ENCODE measurements at places on chromosomes 3 and 15.
A peak's percentile ranks its signal among the peaks of the same experiment; 100 is the strongest.

DNA sequence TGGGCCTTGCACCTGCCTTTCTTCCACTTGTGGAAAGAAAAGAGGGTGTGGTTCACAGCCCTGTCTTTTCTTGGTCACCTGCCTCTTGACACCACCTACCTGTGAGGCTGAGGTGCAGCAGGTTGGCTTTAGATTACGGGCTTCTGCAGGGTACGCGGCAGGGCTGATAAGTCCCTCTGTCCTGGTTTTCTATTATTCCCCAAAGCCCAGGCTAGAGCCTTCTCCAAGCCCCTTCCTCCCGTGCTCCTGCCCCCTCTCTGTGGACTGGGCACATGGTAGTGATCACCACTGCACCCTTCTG lies 44.8 kb upstream of the HACD2 start:
- DNase-seq, result no peak

DNA sequence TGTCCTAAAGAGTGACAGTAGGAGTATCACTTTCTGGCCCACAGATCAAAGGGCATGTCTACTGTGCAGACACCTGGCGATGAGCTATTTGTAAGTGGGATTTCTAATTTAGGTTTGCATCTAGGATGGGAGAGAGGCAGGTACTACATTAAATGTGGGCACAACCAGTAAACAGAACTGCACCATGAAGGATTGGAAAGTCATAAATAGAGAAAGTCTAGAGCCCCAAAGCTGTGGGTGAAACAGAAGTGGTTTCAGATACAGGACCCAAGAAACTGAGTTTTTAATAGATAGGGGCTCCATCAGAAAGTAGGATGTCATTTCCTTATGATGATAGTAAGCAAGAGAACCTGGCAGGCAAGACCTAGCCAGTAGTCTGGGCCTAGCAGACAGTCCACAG lies 35.2 kb upstream of the SPPL2A start:
- no peak for DNase-seq

DNA sequence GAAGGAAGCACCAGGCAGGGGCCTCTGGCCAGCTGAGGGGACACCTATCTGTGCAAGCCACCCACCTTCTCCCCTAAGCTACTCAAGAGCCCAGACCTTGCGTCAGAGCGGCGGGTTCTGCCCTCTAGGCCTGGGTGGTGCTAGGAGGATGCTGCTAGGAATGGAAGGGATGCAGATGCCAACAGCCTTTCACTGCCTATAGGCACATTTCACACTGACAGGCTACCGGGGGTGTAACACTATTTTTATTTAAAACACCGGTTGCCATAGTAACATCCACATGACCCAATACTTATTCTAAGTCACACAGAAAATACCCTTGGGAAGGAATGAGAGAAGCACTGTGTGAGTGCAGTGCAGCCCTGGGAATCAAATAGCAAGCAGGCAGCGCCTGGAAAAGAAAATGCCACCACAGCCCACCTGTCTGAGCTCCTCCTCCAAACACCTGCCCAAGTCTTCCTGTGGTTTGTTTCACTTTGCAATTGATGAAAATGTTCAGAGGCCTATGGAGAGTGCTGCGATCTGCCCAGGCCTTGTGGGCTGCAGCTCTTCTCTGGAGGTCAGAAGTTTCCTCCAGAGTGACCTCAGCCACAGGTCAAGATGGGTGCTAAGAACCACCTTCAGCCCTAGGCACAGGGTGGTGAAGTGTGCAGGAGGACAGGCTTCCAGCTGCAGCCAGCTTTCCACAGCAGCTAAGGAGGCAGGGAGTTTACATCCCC lies 113.5 kb upstream of the TOPAZ1 start:
- no peak for DNase-seq

GRCh38 chr3:55484801-55485791 lies 2.0 kb downstream of the WNT5A start:
- DNase-seq, result peak; percentile 73

DNA sequence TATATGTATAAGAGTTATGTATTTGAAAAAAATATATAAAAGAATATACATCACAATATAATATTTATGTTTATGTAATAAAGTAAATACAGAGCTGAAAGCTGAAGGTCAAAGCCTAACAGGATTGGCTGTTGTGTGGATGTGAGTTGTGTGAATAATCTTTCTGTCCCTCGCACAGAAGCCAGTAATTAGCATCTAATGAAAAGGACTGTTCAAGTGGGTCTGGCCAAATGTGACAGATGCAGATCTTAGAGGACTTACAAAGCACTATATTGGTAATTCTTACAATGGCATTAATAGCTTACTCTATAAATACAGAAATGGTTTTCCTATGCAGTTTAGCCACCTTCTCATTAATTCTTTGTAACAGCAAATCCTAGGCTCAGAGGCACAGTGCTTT lies 2.4 kb downstream of the MKRN3 start:
- DNase-seq, result no peak

GRCh38 chr15:40407330-40407990 lies 1.9 kb downstream of the IVD start:
- DNase-seq, result no peak

GRCh38 chr3:9351709-9352126 lies 11.1 kb upstream of the THUMPD3 start:
- DNase-seq, result no peak

- no peak for DNase-seq
Observed at GRCh38 chr15:50164458-50164857, 17.5 kb upstream of the SLC27A2 start.

DNA sequence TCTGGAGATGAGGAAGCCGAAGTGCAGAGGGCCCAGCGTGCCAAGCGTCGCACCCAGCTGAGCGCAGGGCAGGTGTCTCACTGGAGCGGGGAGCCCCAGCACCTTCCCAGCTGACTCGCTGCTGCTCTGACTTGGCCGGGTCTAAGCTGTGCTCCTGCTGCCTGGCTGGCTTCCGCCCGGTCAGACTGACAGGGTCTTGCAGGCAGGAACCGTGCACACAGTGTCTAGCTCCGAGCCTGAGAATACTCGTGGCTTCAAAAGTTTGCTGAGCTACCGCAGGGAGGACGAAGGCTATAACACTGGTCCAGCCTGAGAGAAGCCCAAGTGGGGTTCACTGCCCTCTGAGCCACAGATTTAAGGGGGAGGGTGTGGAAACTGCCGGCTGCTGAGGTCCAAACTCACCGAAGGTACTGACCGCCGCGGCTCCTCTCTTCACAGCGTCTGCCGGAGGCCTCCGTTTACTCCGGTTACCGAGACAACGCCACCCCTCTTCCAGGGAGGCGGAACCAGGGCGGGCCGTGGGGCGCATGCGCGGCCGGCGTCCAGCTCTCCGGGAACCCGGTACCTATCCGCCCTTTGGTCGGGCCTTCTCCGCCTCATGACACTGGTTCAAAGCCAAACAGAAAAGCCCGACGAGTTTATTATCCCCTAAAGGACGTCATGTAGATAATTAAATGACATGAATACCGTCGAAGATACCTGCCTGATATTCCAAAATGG lies at the start of gene CFAP44:
Gene CFAP44 (minus strand): TSS at position 443 of the 720 bp plus-strand sequence. CDS start 7,829 bp downstream, outside the sequence.
- DNase-seq, result peak; percentile 37

DNA sequence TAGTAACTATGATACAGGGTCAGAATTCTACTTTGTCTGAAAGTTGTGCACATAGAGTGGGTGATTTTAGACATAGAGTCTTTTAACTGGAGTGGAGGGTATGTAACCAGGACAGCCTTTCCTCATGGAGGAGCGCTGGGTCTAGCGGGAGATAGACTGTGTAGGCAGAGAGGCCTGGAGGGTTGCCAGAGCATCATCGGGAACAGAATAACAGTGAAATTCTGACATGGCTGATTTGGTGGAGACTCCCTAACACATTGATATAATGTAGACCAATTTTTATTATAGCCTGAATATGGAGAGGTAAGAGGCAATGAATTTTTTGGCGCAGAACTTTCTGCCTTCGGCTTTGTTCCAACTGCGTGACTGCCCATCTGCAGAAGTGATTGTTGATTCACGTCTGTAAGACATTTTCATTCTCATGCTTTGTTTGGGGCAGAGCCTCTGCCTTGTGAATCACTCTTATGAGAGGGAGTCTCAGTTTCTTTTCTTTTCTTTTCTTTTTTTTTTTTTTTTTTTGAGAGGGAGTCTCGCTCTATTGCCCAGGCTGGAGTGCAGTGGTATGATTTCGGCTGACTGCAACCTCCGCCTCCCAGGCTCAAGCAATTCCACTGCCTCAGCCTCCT lies 16.0 kb downstream of the LPP start:
- DNase-seq, result no peak

DNA sequence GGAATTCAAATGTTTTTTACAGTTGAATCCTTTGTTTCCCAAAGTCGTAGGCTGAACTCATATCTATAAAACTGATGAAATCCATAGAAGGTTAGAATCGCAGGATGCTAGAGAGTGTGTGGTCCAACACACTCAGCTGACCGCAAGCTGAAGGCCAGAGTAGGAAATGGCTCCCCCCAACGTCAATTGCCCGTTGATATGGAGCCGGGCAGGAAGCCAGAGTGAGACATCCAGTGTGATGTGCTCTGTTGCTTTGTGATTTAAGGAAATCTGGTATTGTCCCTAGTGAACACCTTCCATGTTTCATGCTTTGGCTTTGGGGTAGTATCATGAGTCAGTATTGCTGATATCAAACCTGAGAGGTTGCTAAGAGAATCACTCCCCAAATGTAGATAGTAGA lies 5.8 kb upstream of the MEX3B start:
- DNase-seq, result peak; percentile 80

GRCh38 chr3:99434190-99434589 lies 204.2 kb upstream of the COL8A1 start:
- DNase-seq, result no peak

- no peak for DNase-seq
Observed at GRCh38 chr3:123449997-123450604, 1.2 kb upstream of the ADCY5 start.

GRCh38 chr15:24857763-24858162 lies 97.0 kb upstream of the SNRPN start:
- DNase-seq, result no peak

DNA sequence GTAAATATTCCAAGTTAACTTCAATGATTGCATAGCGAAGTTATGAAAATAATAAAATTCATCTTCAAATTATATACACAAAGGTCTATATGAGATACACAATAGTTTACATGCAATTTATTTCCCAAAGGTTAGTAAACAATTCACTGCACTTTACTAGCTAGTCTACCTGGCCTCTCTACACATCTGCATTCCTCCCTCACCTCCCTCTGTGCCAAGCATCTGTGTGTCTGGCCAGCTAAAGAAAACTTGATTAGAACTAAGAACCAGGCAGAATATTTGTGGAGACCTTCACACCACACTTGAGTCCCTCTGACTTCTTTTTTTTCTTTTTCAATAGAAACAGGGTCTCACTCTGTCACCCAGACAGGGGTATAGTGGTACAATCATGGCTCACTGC lies 61.4 kb downstream of the LRRFIP2 start:
- no peak for DNase-seq

DNA sequence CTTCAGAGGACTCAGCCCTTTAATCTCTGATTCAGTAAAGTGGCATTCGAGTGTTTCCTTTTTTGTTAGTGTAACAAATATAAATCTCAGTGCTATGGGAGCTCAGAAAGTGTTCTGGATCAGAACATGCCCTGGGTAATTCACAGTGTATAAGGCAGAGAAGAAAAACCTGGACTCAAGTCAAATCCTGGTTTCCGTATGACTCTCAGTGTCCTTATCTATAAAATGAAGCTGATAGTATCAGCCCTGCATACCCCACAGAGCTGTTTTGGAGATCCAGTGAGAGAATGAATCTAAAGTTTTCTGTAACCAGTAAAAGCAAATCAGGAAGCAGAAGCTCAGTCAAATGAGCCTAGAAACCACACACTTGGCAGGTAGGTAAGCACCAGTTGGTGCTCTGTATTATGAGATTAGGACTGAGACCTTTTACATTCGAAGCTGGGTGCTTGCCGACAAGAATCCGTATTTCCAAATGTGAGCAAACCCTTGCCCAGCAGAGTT lies 67.2 kb downstream of the IL1RAP start:
- peak; percentile 12 for DNase-seq

GRCh38 chr3:116863822-116864589 lies 154.4 kb downstream of the TUSC7 start:
- DNase-seq, result no peak

- DNase-seq, result peak; percentile 63
Observed at GRCh38 chr3:142976621-142977398, 13.3 kb upstream of the PAQR9 start.

DNA sequence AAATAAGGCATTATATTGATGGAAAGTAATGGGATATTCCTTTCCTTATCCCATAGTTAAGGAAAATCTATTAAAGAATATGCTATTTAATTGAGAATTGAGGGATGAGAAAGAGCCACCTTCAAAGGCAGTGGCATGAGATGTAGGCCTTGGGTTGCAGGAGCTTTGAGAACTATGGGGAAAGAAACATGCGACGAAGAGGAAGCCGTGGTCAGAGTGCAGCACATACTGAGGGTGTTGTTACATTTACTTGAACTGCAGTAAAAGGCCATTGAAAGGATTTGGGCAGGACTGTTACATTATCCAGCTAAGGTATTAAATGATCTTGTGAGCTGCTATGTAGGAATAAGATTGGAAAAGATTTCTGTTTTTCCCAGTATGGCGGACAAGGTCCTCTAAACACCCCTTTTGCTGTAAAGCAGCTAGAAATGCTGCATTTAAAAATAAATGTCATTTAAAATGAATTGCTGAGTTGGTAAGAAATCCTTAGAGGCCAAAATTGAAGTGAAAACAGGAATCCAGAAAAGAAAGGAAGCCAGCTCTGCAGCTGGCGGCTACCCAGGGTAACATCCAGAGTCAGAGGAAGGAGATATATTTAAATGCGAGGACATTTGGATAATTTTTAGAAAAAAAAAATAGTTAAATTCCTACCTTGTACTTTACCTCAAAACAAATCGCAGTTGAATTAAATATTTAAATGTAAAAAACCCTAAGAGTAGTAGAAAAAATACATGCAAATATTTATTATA lies 61.7 kb downstream of the IL1RAP start:
- DNase-seq, result no peak

- DNase-seq, result no peak
Observed at GRCh38 chr3:66037330-66037985, 1.3 kb downstream of the MAGI1 start.

DNA sequence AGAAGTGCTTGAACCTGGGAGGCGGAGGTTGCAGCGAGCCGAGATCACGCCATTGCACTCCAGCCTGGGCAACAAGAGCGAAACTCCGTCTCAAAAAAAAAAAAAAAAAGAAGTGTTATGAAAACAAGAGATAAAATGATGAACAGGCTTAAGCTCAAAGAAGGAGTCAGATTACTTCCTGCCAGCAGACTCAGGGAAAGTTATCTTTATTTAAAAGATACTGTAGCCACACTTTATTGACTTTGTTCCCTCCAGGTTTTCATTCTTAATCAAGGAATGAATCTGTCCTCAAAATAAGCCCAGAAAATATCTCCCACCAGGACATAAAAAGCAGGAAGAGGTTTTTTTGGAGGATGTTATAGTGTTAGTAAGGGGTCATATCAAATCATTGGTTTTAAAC lies 176.5 kb upstream of the KCNMB2 start:
- DNase-seq, result no peak

GRCh38 chr3:106345353-106346027 lies 476.7 kb upstream of the CBLB start:
- DNase-seq, result peak; percentile 74

DNA sequence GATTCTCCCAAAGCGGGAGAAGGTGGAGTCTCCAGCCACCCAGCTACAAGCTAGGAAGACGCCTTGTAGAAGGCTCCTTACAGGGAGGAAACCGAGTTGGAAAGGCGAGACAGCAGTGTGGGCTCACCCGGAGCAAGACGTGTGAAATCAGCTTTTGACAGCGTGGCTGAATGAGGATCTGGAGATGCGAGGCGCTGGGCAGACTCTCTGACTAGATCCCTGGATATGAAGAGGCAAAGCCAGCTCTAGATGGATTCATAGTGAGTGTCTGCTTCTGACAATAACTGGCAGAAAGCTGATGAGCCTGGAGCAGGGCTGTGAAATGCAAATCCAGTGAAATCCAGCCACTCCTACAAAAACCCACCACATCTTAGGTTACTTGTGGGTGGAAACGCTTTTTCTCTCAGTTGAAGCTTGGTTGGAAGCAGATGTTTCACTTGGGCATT lies 41.0 kb downstream of the GOLGA6A start:
- DNase-seq, result no peak

Measured in SJSA1 (cell line).